CD14-positive monocyte (primary cell): ENCODE measurements at places on chromosomes 1 and 21. TPM values are rescaled to one million over a fixed set of nuclear protein-coding genes. Genes with fewer than 3 reads are reported as not detected.

Gene GJC2
- polyA plus RNA-seq, result not detected

DNA sequence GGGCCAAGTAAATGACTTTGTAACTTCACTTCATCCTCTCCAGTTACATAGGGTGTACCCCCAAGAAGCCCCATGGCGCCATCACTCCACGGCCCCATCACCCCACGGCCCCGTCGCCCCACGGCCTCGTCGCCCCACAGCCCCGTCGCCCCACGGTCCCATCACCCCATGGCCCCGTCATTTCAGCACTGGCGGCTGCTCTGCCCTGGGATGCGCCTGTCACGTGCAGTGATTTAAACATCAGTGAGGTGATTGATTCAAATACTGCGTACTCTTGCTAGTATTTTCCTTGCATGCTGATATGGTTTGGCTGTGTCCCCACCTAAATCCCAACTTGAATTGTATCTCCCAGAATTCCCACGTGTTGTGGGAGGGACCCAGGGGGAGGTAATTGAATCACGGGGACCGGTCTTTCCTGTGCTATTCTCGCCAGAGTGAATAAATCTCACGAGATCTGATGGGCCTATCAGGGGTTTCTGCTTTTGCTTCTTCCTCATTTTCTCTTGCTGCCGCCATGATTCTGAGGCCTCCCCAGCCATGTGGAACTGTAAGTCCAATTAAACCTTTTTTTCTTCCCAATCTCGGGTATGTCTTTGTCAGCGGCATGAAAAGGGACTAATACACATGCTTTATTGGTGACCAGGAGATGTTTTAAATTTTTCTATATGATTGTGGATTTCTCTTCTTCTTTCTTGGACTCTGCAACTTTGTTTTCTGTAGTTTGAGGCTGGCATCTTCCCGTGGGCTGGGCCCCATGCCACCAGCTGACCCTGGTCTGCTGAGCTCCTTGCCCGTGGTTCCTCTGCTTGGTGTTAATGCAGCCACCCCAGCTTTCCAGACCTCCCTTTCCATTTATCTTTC lies 50.1 kb upstream of the PCBP3 start:
- DNase-seq, result no peak

GRCh38 chr1:6961905-6962477 lies 176.7 kb downstream of the CAMTA1 start:
- no peak for DNase-seq

DNA sequence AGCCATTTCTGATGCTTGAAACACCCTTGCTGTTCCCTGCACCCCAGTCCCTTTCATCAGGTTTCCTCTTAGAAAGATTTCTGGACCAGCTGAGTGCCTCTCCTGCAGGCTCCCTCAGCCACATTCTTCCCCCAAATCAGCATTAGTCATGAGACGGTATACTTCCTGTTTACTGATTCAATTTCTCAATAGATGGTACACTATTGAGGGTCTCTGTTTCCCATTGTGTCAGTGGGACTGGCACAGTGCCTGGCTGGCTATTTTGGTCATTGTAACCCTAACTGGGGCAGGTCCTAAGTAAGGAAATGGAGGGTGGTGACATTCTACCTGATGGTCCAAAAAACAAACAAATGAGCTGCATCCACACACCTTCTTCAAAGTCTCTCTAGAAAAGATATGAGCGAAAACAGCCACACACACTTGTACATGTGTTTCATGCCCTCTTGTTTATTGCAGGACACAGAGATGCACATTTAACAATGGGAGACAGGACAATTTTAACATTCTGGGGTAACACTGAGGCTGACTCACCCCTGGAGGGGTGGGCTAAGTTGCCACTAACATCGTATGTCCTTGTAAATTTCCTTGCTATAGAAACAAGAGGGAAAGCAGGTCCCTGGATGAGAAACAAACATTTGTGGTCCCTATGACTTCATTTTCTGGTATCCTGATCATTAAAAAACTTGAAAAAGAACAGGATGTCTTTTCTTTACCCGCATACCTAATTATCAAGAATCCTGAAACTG lies 77.5 kb downstream of the RRAGC start:
- no peak for DNase-seq
